ENCODE measurements at places on chromosomes 3 and 15.

- DNase-seq = no peak
Observed at GRCh38 chr15:29110176-29110575, 159.4 kb downstream of the NSMCE3 start.

DNA sequence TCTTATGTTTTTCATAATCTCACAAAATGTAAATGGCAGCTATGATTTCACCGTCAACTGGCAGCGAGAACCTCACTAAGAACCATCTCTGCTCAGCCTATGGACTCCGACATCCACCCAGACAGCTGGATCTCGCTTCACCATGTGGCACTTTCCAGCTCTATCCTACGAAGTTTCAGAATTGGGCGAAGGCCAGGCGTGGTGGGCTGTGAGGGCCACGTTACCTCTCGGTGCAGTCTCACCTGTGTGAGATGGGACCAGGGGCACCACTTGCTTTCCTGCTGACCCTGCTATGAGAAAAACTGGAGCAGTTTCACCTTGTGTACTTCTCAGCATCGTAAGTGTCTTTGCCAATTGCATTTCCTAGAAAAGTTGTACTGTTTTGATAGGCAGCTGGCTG is 32.3 kb downstream of the CHDH start:
- DNase-seq = no peak

GRCh38 chr15:65926899-65927298 is 57.6 kb downstream of the RAB11A start:
- DNase-seq = no peak

DNA sequence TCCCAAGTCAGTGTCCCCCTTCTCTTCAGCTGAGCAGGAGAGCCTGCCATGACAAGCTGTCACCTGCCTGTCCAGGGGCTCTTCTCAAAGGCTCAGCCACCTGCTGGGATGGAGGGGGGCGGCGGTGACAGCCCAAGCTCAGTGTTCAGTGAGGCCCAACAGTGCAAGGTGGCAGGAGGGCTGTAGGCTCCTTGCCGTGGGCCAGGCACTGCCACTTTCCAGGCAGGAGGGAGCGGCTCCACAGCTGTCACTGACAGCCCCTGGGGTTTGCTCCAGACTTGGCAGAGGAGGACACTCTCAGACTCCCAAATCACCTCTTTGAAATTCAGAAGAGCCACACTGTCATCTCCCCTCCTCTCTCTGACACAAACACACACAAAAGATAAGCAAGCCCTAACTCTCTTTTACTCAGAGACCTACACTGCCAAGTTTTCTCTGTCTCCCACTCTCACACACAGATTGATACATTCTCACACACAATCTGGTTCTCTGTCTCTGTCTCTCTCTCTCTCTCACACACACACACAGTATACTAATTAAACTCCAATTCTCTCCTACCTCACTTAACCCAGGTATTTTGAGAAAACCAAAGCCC is 443.3 kb downstream of the EPHB1 start:
- DNase-seq = no peak

DNA sequence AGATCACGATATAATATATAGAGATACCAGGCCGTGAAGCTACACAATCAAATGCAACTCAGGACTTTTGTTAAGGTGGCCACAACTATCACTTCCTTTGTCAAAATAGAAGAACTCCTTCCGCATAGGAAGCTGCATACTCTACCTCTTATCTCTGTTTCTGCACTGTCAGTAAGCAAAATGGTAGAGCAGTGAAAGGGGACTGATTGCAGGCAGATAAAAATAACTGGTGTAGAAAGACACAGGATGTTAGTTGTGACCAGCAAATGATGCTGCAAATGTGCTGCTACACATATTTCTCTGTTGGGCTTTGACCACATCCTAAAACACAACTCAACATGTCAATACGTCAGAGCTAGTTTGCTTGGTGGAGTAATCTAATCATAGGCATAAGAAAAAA is 16.3 kb upstream of the TRAT1 start:
- DNase-seq = no peak

DNA sequence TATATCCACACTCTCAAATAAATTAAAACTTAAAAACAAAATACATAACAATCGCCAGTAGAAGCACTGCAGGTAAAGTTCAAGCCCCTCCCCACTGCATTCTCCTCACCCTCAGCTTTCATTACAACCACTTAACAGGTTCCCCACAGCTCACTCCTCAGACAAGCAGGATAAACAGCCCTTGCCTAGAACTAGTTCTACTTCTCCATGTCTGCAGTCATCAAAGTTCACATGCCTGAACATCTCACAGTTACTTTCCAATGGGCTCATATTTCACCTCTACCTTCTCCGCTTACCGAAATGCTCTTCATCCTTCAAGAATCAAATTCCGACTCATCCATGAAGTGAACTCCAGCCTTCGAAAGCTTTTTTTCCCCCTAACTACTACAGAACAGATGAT is 4.1 kb downstream of the YEATS2 start:
- DNase-seq = no peak

- DNase-seq = no peak
Observed at GRCh38 chr15:29569533-29570092, 252.7 kb downstream of the TJP1 start.

Measured in D721Med (cell line).